ENCODE measurements at places on chromosomes 3 and 15. TPM values are rescaled to one million over a fixed set of nuclear protein-coding genes. Genes with fewer than 3 reads are reported as not detected.

DNA sequence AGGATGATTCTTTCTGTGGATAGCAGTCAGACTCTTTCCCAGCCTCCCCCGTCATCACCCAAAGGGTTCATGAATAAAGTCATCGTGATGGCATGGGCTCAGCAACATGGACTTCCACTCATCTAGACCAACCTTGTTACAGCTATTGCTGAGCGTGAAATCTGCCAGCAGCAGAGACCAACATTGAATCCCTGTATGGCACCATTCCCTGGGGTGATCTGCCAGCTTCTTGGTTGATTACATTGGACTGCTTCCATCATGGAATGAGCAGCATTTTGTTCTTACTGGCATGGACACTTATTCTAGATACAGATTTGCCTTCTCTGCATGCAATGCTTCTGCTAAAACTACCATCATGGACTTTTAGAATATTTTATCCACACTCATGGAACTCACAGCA, 195.6 kb upstream of the AZI2 start:
- no peak overlapping the region for H3K27ac ChIP-seq
- DNase-seq: no peak
- H3K4me1 ChIP-seq: no peaks in the 10 kb centered on the region
- no peaks in the 10 kb centered on the region for H3K27me3 ChIP-seq
- no peaks in the 10 kb centered on the region for H3K36me3 ChIP-seq

The ELL3 gene
- total RNA-seq: 5.1 TPM

DNA sequence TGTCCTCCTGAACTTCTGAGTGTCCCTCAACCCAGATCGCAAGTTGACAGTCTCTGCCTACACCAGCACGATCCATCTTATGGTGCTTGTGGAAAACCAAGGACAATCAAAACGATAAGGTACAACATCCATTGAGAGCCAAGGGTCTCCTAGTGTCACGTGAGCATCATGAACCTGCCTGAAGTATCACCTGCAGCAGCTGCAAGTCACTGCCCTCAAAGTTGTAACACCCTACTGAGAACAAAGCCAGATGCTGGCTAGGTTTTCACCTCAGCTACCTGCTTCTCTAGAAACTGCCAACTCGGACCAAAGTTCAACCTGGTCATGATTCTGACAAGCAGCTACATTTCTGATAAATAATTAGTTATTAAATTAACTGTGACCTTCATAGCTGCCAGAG, 17.5 kb downstream of the C2CD4B start:
- no peaks in the 10 kb centered on the region for H3K4me1 ChIP-seq
- H3K27ac ChIP-seq: no peak overlapping the region
- no peaks in the 10 kb centered on the region for H3K27me3 ChIP-seq
- H3K4me3 ChIP-seq: no peak overlapping the region
- H3K36me3 ChIP-seq: no peaks in the 10 kb centered on the region

The GCHFR gene
- 2.8 TPM for total RNA-seq

- no peaks in the 10 kb centered on the region for H3K4me1 ChIP-seq
- no peak for DNase-seq
- H3K27ac ChIP-seq: no peak overlapping the region
- peaks cover 7% of the 10 kb centered on the region for H3K36me3 ChIP-seq
- H3K4me3 ChIP-seq: no peak overlapping the region
These were observed 19.7 kb downstream of the CHMP2B start for GRCh38 chr3:87246662-87247429.

DNA sequence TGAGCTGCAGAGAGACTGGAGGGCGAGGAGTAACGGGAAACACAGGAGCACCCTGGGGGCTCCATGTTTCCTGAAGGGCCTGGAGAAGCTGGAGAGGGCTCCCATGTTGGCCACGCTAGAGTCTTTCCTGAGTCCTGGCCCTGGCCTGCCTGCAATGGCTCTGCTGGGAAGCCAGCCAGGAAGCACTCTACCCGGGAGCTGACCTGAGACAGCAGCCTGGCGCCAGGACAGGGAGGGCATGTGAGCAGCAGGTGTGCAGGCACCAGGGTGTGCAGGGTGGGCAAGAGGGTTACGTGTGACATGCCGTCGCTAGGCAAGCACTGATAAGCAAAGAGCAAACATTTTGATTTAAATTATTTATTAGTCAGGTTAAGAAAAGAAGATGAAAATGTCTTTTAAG, 301.4 kb downstream of the OCA2 start:
- H3K4me3 ChIP-seq: no peak overlapping the region
- DNase-seq: no peak
- peaks cover 22% of the 10 kb centered on the region for H3K4me1 ChIP-seq
- peak overlapping the region; percentile 0 for H3K27ac ChIP-seq

- no peak for DNase-seq
- H3K36me3 ChIP-seq: no peaks in the 10 kb centered on the region
- no peaks in the 10 kb centered on the region for H3K27me3 ChIP-seq
- H3K4me1 ChIP-seq: no peaks in the 10 kb centered on the region
- H3K4me3 ChIP-seq: no peak overlapping the region
These were observed 9.9 kb downstream of the ACAD9 start for GRCh38 chr3:128889139-128889894.

- no peak for DNase-seq
- no peak overlapping the region for H3K27ac ChIP-seq
- H3K27me3 ChIP-seq: peaks cover 9% of the 10 kb centered on the region
- H3K36me3 ChIP-seq: no peaks in the 10 kb centered on the region
These were observed 189.2 kb upstream of the FEZF2 start for GRCh38 chr3:62562596-62562995.

- H3K36me3 ChIP-seq: no peaks in the 10 kb centered on the region
- DNase-seq: no peak
- no peak overlapping the region for H3K4me3 ChIP-seq
- peaks cover 11% of the 10 kb centered on the region for H3K4me1 ChIP-seq
- H3K27ac ChIP-seq: no peak overlapping the region
These were observed 17.5 kb upstream of the CORO2B start for GRCh38 chr15:68561171-68561900.

DNA sequence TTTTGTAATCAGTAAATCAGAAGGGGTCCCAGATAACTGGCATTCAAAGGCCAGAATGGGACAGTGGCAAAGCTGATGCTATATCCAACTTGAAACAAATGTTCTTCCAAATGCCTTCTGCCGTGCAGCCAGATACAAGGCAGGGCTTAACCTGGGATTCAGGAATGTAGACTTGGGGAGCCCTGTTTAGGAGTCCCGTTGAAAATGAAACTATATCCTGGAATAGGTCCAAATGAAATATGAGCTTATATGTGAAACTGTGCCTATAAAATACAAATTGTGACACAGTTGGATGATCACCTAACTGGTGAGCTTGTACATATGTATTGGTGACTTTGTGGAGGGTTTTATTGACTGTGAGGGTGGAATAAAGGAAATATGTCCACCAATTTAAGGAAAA, 28.7 kb downstream of the FRMD4B start:
- DNase-seq: no peak
- H3K27me3 ChIP-seq: no peaks in the 10 kb centered on the region
- peaks cover 4% of the 10 kb centered on the region for H3K4me1 ChIP-seq
- no peaks in the 10 kb centered on the region for H3K36me3 ChIP-seq
- no peak overlapping the region for H3K4me3 ChIP-seq

GRCh38 chr3:194631696-194632095, 1.5 kb downstream of the TMEM44 start:
- H3K4me3 ChIP-seq: peak overlapping the region; percentile 97
- no peaks in the 10 kb centered on the region for H3K4me1 ChIP-seq
- no peaks in the 10 kb centered on the region for H3K27me3 ChIP-seq
- no peaks in the 10 kb centered on the region for H3K36me3 ChIP-seq

The CCDC80 gene
- total RNA-seq: 14.7 TPM

DNA sequence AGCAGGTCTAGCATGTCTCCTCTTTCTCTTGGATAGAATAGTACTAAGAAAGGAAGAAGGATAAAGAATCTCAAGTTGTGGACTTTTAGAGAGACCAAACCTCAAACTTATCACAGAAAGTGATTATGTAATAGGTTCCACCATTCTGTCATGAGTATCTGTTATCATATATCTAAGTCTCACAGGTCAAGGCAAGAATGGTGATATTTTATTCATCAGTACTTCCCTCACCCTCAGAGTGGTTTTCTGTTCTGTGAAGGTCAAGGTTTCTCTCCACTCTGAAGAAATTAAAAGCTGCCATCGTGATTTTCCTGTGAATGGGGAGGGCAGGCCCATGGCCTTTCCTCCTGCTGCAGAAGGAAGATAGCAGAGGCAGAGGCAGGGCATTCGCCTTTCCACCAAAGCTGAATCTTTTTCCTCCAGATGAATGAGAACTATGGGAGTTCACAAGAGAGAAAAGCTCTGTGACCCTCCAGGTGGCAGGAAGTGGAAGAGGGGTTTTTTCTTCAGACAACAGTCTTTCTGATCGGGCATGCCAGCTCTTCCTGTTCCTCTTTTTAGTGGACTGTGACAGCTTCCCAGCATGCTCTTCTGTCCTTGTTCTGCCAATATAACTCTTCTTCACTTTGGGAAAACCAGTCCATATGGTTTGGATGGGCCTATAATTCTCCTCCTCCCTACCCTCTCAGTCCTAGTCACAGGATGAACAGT, 37.1 kb upstream of the CCK start:
- H3K27ac ChIP-seq: no peak overlapping the region
- DNase-seq: no peak
- H3K27me3 ChIP-seq: no peaks in the 10 kb centered on the region
- H3K36me3 ChIP-seq: no peaks in the 10 kb centered on the region
- H3K4me1 ChIP-seq: no peaks in the 10 kb centered on the region

The ECE2 gene
- 0.15 TPM for total RNA-seq

- H3K27me3 ChIP-seq: no peaks in the 10 kb centered on the region
- no peak for DNase-seq
- H3K36me3 ChIP-seq: no peaks in the 10 kb centered on the region
- H3K27ac ChIP-seq: no peak overlapping the region
- H3K4me1 ChIP-seq: peaks cover 9% of the 10 kb centered on the region
These were observed 14.7 kb downstream of the FHIT start for GRCh38 chr3:61236556-61236955.

DNA sequence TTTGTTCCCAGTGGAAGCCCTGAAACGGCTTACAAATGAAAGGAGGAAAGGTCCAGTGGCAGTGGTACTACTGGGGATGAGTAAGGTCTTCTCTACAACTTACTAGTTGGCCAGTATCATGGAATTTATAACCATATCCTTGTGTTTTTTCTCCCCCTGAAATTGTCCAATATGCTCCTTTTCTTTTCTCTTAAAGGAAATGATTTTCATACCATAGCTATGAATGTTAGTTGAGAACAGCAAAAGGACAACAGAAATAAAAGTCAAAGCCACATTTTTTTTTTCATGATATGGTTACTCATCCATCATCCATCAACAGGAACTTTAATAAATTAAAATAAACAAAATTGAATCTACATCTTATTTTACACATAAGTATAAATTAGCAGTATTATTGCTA, 450.4 kb downstream of the MFSD1 start:
- DNase-seq: no peak
- H3K4me1 ChIP-seq: no peaks in the 10 kb centered on the region
- no peaks in the 10 kb centered on the region for H3K36me3 ChIP-seq
- no peak overlapping the region for H3K4me3 ChIP-seq

The TMEM212 gene
- total RNA-seq: not detected

GRCh38 chr3:31652296-31652695, 119.6 kb downstream of the STT3B start:
- no peak overlapping the region for H3K27ac ChIP-seq
- no peak for DNase-seq
- H3K27me3 ChIP-seq: no peaks in the 10 kb centered on the region
- H3K36me3 ChIP-seq: no peaks in the 10 kb centered on the region
- no peak overlapping the region for H3K4me3 ChIP-seq
- no peaks in the 10 kb centered on the region for H3K4me1 ChIP-seq

GRCh38 chr3:46375218-46375617, 4.5 kb downstream of the CCR5 start:
- H3K4me3 ChIP-seq: no peak overlapping the region
- no peak for DNase-seq

GRCh38 chr3:14332392-14332791, 70.0 kb upstream of the SLC6A6 start:
- peaks cover 26% of the 10 kb centered on the region for H3K4me1 ChIP-seq
- H3K27ac ChIP-seq: no peak overlapping the region
- no peak overlapping the region for H3K4me3 ChIP-seq
- no peak for DNase-seq
- H3K27me3 ChIP-seq: no peaks in the 10 kb centered on the region
- no peaks in the 10 kb centered on the region for H3K36me3 ChIP-seq
